Adipocyte (in vitro differentiated cells): ENCODE measurements at places on chromosomes 7 and 10.

DNA sequence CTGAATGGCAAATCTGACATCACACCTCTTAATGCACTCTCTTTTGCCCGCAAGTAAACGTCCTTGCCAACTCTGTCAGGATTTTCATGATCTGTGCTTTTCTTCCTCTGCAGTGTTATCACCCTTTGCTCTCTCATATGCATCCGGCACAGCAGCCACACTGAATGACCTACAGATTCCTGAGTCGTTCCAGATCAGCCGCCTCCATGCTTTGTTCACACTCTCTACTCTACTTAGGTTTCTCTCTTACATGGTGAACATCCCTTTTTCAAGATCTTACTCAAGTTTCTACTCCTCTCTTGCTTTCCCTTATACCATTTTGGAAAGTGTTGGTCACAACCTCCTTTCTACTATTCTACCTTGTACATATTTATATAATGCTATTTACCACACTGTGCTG, 127.7 kb upstream of the AOAH start:
- no peak for DNase-seq

DNA sequence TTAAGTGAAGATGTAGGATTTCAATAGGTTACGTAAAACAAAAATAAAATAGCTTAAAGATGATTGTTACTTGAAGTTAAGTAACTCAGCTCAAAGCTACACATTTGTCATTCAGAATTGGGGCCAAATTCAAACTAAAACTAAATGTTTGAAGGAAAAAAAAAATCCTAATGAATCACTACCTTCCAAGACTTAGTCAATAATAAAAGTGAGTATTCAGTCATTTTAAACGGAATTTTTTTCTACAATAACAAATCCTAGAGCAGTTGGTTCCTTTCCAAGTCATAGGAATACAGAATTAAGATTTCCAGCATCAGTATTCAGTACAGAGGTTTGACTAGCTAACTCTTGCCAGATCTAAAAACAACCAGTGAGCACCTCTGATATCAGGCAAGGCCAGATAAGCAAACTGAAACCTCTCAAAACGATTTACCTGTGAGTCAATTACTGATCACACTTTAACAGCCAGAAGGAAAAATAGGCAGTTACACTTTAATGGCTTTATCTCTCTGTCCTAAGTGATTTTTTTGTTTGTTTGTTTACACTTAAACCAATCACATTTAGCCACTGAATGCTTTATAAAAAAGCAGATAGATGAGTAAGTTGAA, 669.8 kb upstream of the ANKRD30A start:
- no peak for DNase-seq

DNA sequence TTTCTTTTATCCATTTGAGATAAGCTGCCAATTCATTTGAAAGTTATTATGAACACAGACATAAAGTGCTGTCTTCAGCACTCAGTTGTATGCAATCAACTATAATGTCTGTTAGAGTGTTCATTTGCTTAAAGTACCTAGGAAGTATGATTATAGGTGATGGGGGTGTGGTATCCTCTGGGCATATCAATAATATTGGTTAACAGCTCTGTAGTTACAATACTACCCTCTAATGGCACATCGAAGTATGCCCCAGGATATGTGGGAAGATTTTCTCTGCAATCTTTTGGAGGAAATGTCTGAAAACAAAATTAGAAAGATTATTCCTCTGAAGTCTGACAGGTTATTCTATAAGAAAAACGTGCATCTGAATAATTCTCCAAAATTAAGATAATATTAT, 429.7 kb downstream of the ARL4A start:
- DNase-seq = peak; percentile 50

- DNase-seq = peak; percentile 49
Measured at GRCh38 chr7:135499818-135500217, 10.1 kb downstream of the CNOT4 start.

- peak; percentile 49 for DNase-seq
Measured at GRCh38 chr7:129607471-129608120, 3.9 kb upstream of the NRF1 start.

- peak; percentile 39 for DNase-seq
Measured at GRCh38 chr10:96720422-96721206, at the start of gene PIK3AP1. Gene PIK3AP1 (minus strand): TSS chr10:96720514. CDS start chr10:96720394, 120 bp downstream.

- DNase-seq = no peak
Measured at GRCh38 chr10:20271490-20271889, 455.3 kb downstream of the PLXDC2 start.

GRCh38 chr7:134724606-134725005, 54.8 kb upstream of the CALD1 start:
- DNase-seq = peak; percentile 39

GRCh38 chr7:127690806-127691205, 38.8 kb downstream of the SND1 start:
- no peak for DNase-seq

- DNase-seq = no peak
Measured at GRCh38 chr7:17716816-17717215, 223.5 kb downstream of the SNX13 start.

DNA sequence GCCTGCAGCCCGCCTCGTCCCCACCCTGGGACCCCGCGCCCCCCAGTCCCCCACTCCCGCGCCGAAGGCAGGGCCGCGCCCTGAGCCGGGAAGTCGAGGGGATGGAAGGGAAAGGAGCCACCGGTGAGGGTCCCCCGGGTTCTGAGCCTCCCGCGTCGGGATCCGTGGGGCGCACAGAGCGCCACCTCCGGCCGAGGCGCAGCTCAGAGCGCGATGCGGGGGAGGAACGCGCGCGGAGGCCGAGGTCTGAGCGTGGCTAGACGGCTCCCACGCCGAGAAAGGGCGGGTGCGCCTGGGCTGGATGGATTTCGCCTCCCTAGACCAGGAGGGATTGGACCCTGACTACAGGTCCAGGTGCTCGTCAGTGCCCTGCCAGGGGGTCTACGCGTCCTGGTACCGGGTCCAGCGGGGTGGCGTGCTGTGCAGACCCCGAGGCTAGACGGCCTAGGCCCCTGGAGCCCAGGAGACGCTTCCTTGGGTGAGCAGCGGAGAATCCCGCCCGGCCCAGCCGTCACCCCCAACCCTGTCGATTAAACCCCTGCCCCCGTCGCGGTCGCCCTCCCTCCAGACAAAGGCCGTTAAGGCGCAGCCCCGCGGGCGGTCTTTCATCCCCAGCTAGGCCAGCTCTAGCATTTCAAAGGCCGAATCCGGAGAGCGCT, 986 bp upstream of the PDGFA start:
- peak; percentile 41 for DNase-seq

DNA sequence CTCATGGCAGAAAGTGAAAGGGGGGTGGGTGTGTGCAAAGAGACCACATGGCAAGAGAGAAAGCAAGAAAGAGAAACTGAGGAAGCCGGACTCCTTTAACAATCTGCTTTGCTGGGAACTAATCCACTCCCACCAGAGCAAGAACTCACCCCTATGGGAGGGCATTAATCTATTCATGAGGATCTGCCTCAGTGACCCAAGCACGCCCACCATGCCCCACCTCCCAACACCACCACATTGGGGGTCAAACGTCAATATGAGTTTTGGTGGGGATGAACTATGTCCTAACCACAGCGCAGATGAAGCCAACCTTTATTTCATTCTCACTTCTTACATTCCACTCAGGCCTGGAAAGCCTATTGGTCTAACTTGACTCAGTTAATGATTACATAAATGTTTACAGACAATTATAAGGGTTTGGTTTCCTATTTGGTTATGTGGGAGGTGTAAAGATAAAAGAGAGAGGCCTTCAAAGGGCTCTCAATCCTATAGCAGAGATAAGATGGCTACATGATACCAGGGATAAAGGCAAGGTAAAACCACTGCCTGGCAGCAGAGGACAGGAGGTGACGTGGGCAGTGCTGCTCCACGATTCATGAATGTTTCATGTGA, 601.8 kb downstream of the PARD3 start:
- no peak for DNase-seq

DNA sequence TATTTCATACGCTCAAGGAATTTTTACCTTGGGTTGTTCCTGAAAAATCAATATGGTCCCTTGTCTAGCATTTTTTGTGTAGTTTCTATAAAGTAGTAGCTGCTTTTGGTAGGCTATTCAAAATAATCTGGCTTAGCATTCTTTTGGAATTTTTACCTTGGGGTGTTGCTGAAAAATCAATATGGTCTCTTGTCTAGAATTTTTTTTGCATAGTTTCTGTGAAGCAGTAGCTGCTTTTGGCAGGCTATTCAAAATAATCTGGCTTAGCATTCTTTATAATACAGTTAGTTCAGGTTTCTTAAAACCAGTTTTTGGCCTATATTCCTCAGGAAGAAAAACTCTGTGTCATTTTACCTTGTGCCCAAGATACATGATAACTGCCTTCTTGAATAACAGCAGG, 301.9 kb downstream of the SUGCT start:
- DNase-seq = peak; percentile 18

DNA sequence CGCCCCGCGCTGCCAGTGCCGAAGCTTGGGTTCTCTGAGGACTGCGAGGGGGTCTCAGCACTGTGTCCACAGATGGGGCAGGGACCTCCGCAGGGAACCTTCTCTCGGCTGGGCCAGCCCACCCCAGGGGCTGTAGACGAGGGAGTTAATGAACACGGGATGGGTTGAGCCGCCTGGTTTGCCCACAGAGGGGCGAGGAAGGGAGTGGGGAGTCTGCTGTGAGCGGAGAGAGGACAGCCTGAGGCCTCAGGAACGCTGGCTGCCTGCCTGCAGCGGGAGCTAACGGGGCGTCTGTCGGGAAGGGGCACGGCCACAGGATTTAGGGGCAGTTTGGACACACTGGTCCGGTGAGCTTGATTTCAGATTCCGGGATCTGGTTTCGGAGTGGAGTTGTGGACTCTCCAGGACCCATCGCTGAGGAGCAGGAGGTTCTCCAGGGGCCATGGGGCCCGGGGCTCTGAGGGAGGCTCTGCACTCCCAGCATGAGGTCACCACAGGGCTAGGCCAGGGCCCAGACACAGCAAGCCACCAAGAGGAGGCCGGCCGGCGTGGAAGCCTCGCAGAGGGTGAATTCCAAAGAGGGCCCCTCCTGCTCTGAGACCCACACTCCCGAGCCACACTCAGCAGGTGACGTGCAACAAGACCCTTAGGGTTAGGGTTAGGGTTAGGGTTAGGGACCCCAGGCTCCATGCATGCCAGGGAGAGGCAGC, 19.0 kb upstream of the FAM20C start:
- no peak for DNase-seq

- DNase-seq = peak; percentile 9
Measured at GRCh38 chr10:125983161-125983560, 86.8 kb downstream of the FANK1 start.

GRCh38 chr7:34354899-34355298, 303.1 kb upstream of the NPSR1 start:
- DNase-seq = peak; percentile 74

DNA sequence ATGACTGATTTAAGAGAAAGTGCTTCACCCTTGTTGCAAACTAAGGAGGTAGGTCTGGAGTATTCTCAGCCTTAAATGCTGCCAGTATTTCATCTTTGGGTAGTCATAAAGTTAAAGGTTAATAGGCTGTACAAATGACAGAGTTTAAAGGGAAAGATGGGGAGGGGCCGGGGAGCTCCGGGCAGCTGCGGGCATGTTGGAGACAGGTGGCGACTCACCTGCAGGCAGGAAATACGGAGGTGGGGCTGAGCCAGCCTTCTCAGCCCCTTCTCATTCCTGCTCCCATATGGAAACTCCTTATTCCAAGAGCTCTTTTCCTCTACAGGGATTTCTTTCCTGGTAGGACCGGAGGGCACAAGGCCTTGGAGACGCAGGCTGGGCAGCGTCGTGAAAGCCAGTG, 31.8 kb upstream of the HMX3 start:
- DNase-seq = no peak

DNA sequence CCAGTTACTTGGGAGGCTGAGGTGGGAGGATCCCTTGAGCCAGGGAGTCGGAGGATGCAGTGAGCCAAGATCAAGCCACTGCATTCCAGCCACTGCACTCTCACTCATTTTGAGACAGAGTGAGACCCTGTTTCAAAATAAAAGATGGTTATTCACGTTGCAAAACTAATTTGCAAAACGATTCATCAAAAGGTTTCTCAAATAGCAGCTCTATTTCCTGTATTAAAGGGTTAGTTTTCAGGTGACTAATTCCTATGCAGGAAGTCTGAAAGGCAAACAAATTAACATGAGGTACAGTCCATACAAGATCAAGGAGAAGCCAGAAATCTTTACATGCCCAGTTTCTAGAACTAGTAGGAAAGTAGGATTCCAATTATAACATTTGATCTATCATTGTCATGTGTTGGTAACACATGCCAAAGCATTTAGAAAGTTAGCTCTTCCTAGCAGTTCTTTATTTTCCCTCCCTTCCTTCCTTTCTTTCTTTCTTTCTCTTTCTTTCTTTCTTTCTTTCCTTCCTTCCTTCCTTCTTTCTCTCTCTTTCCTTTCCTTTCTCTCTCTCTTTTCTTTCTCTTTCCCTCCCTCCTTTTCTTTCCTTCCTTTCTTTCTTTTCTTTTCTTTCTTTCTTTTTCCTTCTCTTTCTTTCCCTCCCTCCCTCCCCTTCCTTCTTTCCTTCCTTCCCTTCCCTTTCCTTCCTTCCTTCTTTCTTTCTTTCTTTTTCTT, 49.3 kb downstream of the DENND2A start:
- no peak for DNase-seq

- no peak for DNase-seq
Measured at GRCh38 chr10:112384141-112384540, 10.2 kb downstream of the ACSL5 start.

GRCh38 chr7:105992905-105993304, 29.8 kb downstream of the CDHR3 start:
- no peak for DNase-seq

GRCh38 chr7:123819001-123819400, 26.0 kb upstream of the HYAL4 start:
- no peak for DNase-seq

DNA sequence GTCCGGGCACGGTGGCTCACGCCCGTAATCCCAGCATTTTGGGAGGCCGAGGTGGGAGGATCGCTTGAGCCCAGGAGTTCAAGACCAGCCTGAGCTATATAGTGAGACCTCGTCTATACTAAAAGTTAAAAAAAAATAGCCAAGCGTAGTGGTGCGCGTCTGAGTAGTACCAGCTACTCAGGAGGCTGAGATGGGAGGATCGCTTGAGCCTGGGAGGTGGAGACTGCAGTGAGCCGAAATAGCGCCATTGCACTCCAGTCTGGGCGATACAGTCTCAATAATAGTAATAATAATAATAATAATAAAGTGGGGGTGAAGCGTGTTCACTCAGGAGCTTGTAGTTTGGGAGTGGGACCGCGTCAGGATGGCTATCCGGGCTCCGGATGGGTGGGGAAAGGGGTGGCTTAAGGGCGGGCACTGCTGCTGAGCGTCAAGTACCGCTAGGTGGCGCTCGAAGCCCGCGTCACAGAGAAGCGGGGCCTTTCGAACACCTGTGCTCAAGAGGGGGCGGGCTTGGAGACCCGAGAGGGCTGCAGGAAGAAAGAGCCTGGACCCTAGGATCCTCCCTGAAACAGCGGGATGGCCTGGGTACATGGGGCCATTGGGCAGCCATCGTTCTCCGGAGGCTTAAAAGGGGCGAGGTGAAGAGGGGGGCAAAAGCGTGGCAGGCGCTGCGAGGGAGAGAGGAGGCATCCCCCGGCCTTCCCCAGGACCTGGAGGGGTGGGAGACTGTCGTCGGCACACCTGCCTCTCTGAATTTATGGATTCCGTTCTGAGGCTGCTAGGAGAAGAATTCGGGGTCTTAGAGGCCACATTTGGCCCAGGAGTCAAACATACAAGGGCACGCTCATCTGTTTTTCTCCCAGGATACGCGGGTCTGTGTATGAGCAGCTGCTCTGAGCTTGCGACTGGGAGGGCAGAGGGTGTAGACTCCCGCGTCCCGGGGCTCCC, 14.5 kb downstream of the LBX1 start:
- DNase-seq = peak; percentile 84

- no peak for DNase-seq
Measured at GRCh38 chr7:42572056-42572455, 335.0 kb upstream of the GLI3 start.
